Thymus (tissue), 14 donors: ENCODE measurements at places on chromosomes 13 and 19. TPM values are rescaled to one million over a fixed set of nuclear protein-coding genes. Genes with fewer than 3 reads are reported as not detected.

DNA sequence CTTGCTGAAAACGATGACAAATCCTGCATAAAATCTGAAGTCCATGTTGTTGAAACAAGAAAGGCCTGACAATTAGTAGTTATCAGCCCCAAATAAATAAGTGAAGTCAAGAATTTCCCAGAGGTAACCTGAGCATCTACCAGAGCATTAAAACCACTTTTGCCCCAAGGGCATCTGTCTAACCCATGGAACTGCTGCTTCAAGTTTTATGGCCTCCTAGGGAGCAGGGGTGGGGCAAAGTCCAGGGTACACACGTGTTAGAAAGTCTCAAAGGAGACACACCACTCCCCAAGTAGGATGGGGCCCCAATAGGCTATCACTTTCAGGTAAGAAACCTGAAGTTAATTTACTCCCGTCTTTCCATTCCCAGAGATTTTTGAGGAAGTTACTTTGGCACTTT, 81.1 kb downstream of the CACNA1A start:
- no peaks in the 10 kb centered on the region for H3K4me1 ChIP-seq
- no peak overlapping the region for H3K4me3 ChIP-seq
- H3K27me3 ChIP-seq, result no peaks in the 10 kb centered on the region
- DNase-seq, result no peak
- H3K36me3 ChIP-seq, result no peaks in the 10 kb centered on the region

GRCh38 chr19:12828494-12828893, 5.9 kb downstream of the RTBDN start:
- DNase-seq, result no peak
- H3K4me1 ChIP-seq, result peaks cover 3% of the 10 kb centered on the region
- no peak overlapping the region for H3K27ac ChIP-seq
- H3K36me3 ChIP-seq, result no peaks in the 10 kb centered on the region
- H3K27me3 ChIP-seq, result peaks cover 80% of the 10 kb centered on the region

DNA sequence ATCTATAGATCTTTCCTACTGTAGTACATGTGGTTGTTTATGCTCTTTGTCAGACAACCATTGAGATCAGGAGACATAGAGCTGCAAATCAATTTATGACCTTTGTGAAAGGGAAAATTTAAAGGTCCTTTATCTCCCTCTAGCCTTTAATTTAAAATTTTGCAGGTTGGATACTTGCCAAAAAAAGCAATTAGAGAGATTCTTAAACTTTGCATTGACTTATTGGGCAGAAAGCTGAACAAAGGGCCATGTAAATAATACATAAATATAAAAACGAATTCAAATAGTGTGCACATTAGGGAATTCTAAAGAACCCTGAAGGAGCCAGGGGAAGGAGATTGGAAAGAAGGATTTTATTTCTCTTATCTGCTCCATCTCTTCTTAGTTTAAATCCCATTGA, 22.0 kb upstream of the RB1 start:
- H3K27me3 ChIP-seq, result no peaks in the 10 kb centered on the region
- H3K4me3 ChIP-seq, result no peak overlapping the region
- DNase-seq, result no peak

GRCh38 chr19:46927106-46927505, 66.3 kb downstream of the ARHGAP35 start:
- no peaks in the 10 kb centered on the region for H3K27me3 ChIP-seq
- peaks cover 14% of the 10 kb centered on the region for H3K4me1 ChIP-seq
- no peak overlapping the region for H3K4me3 ChIP-seq

GARIN5A gene
- total RNA-seq, result 2.9 TPM

GRCh38 chr13:38405216-38405615, 55.6 kb downstream of the UFM1 start:
- no peak for DNase-seq
- no peak overlapping the region for H3K27ac ChIP-seq
- no peaks in the 10 kb centered on the region for H3K4me1 ChIP-seq

- H3K27me3 ChIP-seq, result peaks cover 10% of the 10 kb centered on the region
- no peak overlapping the region for H3K4me3 ChIP-seq
- DNase-seq, result no peak
- no peaks in the 10 kb centered on the region for H3K4me1 ChIP-seq
- H3K36me3 ChIP-seq, result no peaks in the 10 kb centered on the region
Observed at GRCh38 chr19:15788594-15789270, 1.3 kb downstream of the OR10H5 start.

DNA sequence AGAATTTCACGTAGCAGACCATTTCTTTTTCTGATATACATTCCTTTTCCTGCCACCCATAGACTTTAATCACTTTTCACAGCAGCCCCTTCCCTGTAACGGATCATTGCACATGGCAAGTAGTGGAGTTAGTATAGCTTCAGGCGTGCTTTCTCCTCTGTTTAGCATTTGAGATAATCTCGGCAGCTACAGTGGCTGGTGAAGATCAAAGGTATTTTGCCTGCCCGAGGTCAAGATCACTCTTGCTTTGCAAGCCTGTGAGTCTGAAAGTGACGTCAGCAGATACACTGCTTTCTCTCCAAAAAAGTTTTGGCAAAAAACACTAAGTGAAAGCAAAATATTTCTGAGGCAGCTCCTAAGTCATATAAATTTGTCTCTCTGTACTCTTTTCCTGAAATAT, 260.0 kb downstream of the NDFIP2 start:
- H3K27ac ChIP-seq, result no peak overlapping the region
- H3K4me3 ChIP-seq, result no peak overlapping the region
- H3K4me1 ChIP-seq, result no peaks in the 10 kb centered on the region
- no peak for DNase-seq

- H3K27me3 ChIP-seq, result peaks cover 31% of the 10 kb centered on the region
- no peak overlapping the region for H3K4me3 ChIP-seq
- no peaks in the 10 kb centered on the region for H3K4me1 ChIP-seq
- no peaks in the 10 kb centered on the region for H3K36me3 ChIP-seq
- DNase-seq, result no peak
- no peak overlapping the region for H3K27ac ChIP-seq
Observed at GRCh38 chr13:110302997-110303396, 4.0 kb downstream of the COL4A1 start.

- H3K27me3 ChIP-seq, result no peaks in the 10 kb centered on the region
- no peak overlapping the region for H3K27ac ChIP-seq
- H3K4me3 ChIP-seq, result no peak overlapping the region
Observed at GRCh38 chr19:3543150-3544057, 4.4 kb downstream of the TEKTIP1 start.

KISS1R gene
- 0.24 TPM for total RNA-seq

TNFRSF19 gene
- total RNA-seq, result 8.5 TPM

- no peak for DNase-seq
- H3K4me1 ChIP-seq, result peaks cover 3% of the 10 kb centered on the region
- H3K36me3 ChIP-seq, result no peaks in the 10 kb centered on the region
- no peak overlapping the region for H3K4me3 ChIP-seq
Observed at GRCh38 chr13:85538957-85539356, 260.3 kb downstream of the SLITRK6 start.

- H3K4me1 ChIP-seq, result no peaks in the 10 kb centered on the region
- H3K27me3 ChIP-seq, result no peaks in the 10 kb centered on the region
- DNase-seq, result peak; percentile 35
- H3K4me3 ChIP-seq, result no peak overlapping the region
- H3K36me3 ChIP-seq, result peaks cover 86% of the 10 kb centered on the region
Observed at GRCh38 chr19:44988896-44989556, 12.2 kb upstream of the RELB start.

ANGPTL8 gene
- not detected for total RNA-seq

DNA sequence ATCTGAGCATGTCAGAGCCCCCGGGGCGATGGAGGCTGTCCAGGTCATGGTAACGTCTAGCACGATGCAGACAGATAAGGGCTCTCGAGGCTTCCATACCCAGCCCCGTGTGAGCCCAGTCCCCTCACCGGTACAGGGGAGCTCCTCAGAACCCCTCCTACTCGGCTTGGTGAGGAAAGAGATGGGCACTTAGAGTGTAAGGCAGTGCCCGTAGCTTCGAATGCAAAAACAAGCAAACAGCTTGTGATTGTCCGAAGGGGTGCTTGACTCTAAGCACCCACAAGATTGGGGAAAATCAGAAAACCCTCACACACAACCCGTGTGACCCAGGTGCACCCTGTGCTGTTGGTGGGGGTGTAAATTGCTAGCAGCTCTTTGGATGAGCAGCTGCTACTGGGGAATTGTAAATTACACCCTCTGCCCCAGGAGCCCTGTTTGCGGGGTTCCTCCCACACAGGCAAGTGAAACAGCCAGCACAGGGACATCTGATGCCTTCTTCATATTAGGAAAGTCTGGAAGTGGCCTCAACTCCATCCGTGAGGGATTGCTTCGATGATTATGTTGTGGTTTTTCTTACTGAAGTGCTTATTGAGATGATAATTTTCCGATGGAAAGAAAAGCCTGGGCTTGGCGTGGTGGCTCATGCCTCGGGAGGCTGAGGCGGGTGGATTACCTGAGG, 918 bp upstream of the PSPN start:
- no peak overlapping the region for H3K27ac ChIP-seq
- DNase-seq, result no peak
- H3K4me3 ChIP-seq, result no peak overlapping the region
- H3K4me1 ChIP-seq, result peaks cover 7% of the 10 kb centered on the region
- H3K36me3 ChIP-seq, result peaks cover 33% of the 10 kb centered on the region

CD209 gene
- 3.4 TPM for total RNA-seq

NXNL1 gene
- total RNA-seq, result not detected
